Substantia nigra (tissue), 51 donors: ENCODE measurements at places on chromosomes 12 and 14.

- DNase-seq, result no peak
Observed at GRCh38 chr12:127507341-127507740, 759.6 kb upstream of the TMEM132C start.

- DNase-seq, result no peak
Observed at GRCh38 chr14:68628605-68629310, 164.1 kb downstream of the ZFP36L1 start.

DNA sequence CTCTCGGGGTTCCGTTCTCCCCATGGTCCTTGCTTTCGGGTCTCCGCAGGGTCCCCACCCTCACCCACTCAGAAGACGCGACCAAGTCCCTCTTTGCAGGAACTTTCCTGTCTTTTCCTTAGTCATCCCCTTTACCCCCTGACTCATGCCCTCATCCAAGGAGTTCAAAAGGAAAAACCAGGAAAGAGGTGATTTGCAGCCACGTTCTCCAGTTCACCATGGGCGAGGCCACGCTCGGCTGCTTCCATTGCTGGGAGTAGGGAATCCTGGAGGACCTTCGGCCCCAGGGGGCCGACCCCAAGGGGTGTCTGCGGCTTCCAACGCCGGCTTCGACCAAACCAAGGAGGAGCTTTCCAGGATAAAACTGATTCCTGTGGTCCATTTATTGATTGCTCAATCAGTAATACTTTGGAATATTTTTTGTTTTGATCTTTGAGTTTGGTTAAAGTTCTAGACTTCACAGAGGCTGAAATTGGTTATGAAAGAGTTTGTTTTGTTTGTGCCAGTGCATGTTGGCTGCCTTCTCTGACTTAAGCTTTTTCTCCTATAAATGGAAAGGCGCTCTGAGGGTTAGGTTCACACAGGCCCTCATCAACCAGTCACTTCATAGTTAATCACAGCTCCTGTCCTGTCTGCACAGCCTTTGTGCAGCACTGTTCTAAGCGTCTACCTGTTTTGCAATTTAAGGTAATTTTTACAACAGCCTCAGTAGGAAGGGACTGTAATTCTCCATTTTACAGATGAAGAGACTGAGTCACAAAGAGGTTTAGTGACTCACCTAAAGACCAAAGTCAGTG, 827 bp downstream of the ALDH2 start:
- no peak for DNase-seq

DNA sequence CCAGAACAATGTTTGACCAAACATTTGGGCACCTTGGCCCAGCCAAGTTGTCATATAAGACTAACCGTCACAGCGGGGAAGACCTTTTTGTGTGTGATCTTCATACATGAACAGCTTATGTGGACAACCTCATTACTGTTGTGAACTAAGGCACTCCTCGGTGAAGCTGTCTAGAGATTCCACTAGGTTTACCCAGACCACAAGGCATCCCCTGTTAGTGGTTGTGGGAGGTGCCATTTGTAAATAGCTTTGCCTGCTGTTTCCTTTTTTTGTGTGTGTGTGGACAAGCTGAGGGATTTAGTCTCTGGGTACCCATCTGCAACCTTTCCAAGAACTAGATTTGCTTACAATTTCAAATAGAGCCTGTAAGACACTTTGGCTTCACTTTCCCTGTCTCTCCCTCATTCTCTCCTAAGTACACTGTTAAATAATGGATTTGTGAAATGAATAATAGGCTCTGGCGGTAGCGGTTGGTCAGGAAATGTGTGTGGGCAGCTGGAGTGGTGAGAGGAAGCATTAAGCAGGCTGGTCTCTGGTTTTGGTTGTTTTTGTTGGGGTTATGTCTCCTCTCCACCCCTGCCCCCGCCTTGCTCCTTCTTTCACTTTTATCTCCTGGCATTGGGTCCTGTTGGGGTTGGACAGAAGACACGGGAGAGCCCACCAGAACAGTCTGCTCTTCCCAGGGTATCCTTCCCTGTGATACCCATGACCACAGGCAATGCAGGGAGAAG, 727.6 kb downstream of the VRK1 start:
- no peak for DNase-seq

DNA sequence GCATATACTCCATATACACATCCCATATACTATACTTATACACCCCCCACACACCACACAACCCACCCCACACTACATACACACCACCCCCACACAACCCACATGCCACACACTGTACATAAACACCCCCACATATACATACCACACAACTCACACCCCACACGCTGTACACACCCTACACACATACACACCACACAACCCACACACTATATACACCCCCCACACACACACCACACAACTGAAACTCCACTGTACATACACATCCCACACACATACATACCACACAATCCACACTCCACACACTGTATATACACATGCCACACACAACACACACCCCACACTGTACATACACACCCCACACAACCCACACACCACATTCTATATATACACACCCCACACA, 81.0 kb downstream of the NOC4L start:
- DNase-seq, result no peak

DNA sequence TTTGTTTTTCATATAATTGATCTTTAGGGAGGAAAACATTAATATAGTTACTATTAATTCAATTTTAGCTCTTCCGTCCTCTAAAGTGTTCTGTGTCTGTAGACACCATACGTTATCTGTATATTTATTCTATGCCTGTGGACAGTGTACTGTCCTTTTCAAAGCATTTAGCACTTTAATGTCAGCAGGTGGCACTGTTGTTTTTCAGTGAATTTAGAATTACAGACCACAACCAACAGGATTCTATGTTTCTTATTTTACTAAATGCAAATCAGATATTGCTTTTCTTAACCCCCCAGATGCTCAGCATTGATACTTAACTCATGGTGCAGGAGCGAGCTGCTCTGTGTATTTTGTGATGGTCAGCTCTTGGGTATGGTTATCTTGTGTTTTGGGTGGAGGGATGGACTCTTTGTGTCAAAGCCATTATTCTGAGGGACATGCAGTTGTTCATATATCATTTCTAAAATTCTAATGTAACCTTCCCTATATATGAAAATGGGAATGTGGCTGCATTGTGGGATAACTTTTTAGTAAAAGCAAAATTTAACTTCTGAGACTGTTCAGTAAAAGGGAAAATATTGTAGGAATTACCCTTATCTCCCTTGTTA, 65.2 kb downstream of the PAPOLA start:
- no peak for DNase-seq

GRCh38 chr12:115351514-115352077, 667.6 kb upstream of the TBX3 start:
- no peak for DNase-seq

DNA sequence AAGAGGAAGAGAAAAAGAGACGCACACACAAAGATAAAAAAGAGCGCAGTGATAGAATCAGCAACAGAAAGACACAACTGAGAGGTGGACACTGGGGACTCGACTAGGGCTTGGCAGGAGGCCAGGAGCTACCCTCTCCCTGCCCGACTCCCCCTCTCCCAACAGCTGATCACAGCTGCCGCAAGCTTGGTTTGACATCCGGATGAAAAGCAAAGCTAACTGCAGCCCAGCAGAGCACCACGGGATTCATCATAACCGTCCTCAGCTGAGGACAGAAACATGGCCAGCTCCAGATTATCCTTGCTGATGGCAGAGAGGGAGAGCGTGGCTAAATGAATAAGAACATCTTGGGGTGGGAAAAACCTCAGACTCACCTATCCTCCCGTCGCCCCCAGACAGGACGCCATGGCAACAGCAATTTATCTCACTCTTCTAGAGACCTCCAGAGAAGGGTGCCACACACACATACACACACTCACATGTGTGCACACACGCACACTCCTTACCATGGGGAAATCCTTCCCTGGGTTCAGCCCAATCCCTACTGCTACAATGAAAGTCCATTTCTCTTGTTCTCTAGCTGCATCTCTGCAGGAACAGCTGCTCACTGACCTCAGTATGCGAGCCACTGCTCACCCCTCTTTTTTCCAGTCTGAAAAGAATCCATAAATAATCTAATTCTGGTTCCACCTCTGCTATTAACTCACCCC, 135.3 kb downstream of the NTF3 start:
- DNase-seq, result no peak

DNA sequence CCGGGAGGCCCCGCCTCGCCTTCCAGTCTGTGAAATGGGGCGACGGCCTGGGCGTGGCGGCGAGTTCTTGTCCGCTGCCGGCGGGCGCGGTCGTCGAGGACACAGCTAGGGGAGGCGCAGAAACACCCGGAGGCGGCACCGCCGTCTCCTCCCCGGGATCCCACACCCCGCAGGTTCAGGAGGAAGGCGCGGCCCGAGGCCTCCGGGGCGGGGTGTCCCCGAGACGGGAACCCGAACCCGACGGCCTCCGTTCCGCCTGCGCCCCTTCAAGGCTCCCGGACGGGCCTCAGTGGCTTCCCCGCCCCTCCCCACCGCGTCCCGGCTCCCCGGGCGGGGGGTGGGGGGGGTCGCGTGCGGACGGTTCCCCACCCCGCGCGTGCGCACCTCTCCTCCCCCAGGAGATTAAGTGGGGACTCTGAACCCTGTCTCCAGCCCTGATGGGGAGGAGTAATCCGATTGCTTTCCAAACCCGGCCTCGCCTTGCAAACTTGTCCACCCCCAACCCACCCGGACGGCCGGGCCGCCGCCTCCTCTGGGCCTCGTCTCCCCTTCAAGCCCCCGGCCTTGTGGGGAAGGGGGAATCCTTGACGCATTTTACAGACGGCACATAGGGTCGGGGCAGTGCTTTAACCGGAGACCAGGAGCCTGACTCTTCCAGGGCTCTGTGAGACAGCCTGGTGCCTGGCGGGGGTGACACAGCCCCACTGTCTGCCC, 35.3 kb upstream of the ANKRD9 start:
- DNase-seq, result no peak

GRCh38 chr12:5691943-5692342, 253.1 kb downstream of the ANO2 start:
- DNase-seq, result no peak

- DNase-seq, result no peak
Observed at GRCh38 chr12:40013847-40014246, 92.0 kb downstream of the SLC2A13 start.

DNA sequence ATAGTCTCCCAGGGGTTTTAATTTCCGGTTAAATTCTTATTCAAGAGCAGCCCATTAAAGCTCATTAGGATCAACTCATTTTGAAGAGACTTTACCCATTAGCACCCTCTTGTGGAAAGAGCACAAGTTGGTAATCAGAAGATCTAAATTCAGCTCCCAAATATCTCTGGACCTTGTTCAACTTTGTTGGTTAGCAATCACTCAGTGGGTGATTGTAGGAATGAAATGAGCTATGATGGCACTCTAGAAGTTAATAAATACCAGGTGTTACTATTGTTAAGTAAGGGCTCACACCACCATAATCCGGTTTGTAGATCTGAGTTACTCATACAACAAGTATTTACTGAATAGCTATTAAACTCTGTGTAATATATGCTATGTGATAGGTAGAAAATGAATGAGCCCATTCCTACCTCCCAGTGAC, 42.9 kb downstream of the TRIP11 start:
- DNase-seq, result no peak

GRCh38 chr12:19654650-19655376, 215.5 kb downstream of the AEBP2 start:
- no peak for DNase-seq

DNA sequence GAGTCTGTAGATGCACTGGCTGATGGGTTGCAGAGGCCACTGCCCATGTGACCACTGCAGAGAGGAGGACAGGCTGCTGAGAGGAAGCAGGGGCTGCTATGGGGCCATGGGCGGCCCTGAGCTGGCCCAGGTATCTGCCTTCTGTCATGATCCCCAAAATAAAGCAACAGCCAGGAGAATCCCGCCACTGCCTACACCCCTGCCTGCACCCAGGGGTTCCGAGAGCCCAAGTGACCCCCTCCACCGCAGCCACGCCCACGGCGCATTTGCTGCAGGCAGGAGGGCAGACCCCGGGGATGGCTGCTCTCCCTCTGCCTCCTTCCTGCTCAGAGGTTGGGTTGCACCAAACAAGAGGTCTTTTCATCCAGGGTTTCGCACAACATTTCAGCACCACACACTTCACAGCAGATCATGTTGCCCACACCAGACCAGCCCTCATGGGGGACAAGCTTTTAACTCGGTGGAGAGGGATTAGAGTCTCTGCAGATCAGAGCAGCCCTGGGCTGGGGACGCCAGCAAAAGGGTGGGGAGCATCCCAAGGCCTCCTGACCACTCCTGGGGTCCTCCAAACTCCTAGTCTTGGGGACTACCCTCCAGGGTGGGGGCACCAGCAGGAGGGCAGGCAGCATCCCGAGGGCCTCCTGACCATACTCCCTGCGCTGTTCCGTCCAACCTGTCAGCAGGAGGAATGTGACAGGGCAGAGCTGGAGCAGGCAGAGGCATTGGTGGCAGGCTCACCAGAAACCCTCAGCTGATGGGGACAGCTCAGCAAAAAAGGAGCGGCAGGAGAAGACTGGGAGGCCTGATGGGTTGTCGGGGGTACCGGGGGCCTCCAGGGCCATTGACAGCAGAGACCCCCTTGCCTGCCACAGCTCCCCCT, 14.1 kb downstream of the CCDC85C start:
- DNase-seq, result no peak

GRCh38 chr14:66649498-66649897, 141.6 kb downstream of the GPHN start:
- no peak for DNase-seq

GRCh38 chr14:34078117-34078743, 127.4 kb upstream of the EGLN3 start:
- no peak for DNase-seq

DNA sequence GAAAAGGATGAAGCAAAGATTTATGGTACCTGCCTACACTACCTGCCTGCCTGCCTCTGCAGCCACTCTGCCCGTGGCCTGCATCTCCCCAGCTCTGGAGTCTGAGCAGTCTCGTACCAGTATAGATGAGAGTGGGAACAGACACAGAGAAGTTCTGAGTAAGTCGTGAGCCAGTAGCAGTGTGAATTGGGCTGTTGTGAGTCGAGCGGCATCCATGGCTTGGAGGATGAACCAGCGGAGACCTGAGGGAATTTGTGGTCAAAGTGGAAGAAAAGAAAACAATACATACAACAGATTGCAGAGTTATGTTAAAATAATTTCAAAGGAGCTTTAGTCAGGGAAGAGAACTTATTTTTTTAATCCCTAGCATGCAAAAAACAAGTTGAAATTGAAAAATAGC, 25.3 kb downstream of the C2CD5 start:
- no peak for DNase-seq

- no peak for DNase-seq
Observed at GRCh38 chr14:85241022-85241855, 288.7 kb upstream of the FLRT2 start.

DNA sequence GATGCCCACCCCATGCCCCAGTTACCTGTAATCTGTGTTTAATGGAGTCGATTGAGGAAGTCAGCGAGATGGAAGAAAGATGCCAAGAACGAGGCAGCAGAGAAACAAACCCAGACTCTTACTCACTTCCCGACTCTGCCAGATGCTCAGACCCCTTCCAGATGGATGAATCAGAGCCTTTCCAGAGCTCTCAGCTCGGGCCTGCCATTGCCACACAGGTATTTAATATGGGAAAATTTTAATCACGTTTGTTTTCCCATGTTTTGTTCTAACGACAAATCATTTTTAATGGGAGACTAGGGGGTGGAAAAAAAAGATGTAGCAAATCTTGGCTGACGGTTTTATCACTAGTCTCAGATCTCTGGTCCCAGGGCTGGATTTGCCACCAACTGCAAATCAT, 72.5 kb upstream of the SRRM4 start:
- no peak for DNase-seq

- no peak for DNase-seq
Observed at GRCh38 chr14:54792288-54792687, 110.3 kb downstream of the GCH1 start.

GRCh38 chr12:62694632-62695031, 228.0 kb downstream of the MON2 start:
- no peak for DNase-seq

GRCh38 chr14:63991833-63992232, 139.0 kb downstream of the SYNE2 start:
- DNase-seq, result no peak
